ENCODE measurements at places on chromosomes 1 and 21. TPM values are rescaled to one million over a fixed set of nuclear protein-coding genes. Genes with fewer than 3 reads are reported as not detected.

The CERS2 gene
- total RNA-seq = 81.2 TPM

The TBX15 gene
- 20.9 TPM for total RNA-seq

The NBPF1 gene
- total RNA-seq = 36.2 TPM

The ILDR2 gene
- total RNA-seq = under 0.01 TPM

The LCK gene
- total RNA-seq = not detected

The IL20 gene
- total RNA-seq = not detected

The AMY2A gene
- total RNA-seq = not detected

The TMPRSS15 gene
- not detected for total RNA-seq

The GPR25 gene
- total RNA-seq = not detected

The SYT2 gene
- not detected for total RNA-seq

The OR6K6 gene
- not detected for total RNA-seq
